ENCODE measurements at places on chromosomes 2 and 18.

- no peak for DNase-seq
Observed at GRCh38 chr2:224403657-224404056, 1.8 kb upstream of the FAM124B start.

DNA sequence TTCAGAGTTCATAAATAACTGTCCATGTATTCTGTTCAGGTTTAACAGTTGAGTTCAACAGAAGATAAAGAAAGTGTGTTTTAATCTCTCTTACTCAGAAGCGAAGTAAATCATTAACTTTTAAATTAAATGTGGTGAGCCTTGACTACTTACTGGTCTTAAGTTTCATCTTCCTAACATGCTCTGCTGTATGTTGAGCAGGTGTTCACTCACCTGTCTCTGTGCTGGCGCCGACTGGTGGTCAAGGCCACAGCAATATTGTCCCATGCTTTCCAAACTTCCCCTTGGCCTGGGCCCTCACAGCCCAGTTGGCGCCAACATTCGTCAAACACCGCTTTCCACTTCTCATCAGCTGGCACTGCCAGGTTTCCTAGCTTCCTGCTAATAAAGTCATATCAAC is 17.0 kb upstream of the MPP4 start:
- DNase-seq: no peak

DNA sequence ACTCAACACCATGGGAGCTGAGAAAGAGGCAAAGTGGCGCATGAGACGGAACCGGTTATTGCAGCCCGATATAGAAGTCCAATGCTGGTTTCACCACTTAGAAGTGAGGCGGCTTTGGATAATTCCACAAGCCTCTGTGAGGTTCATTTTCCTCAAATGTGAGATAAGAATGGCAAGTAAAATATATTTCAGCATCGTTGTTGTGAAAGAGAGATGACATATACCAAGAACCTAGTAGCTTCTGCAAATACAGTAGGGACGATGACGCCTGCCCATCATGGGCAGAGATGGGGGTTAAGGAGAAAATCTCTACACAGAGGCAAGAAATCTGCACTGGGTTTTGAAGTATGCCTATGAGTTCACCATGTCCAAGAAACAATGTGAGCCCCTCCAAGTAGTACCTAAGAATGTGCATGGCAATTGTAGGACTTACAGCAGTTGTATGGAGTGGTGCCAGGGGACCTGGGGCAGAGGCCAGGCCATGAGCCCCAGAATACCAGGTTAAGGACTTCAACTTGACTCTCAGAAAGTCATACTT is 352.0 kb downstream of the RNF144A start:
- no peak for DNase-seq

DNA sequence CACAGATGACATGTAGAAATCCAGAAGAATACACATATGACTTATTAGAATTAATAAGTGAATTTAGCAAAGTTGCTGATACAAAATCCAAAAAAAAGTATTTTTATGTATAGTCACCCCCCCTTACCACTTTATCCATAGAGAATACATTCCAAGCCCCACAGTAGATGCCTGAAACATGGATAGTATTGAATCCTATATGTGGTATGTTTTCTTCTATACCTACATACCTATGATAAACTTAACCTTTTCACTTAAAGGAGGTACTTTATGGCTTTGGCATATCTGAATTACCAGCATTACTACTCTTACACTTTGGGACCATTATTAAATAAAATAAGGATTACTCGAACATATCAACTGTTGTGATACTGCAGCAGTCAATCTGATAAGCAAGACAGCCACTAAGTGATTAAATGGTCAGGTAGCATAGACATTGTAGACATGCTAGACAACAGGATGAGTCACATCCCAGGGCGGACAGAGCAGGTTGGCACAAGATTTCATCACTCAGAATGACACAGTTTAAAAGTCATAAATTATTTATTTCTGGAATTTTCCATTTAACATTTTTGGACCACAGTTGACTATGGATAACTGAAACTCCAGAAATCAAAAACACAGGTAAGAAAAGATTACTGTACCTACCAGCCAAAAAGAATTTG is 208.2 kb upstream of the CHAC2 start:
- DNase-seq: no peak

- no peak for DNase-seq
Observed at GRCh38 chr2:241248897-241249296, 60.4 kb downstream of the ANO7 start.

- no peak for DNase-seq
Observed at GRCh38 chr2:46500801-46501200, 21.4 kb downstream of the TMEM247 start.

GRCh38 chr18:38007676-38008330 is 442.2 kb upstream of the CELF4 start:
- DNase-seq: no peak

DNA sequence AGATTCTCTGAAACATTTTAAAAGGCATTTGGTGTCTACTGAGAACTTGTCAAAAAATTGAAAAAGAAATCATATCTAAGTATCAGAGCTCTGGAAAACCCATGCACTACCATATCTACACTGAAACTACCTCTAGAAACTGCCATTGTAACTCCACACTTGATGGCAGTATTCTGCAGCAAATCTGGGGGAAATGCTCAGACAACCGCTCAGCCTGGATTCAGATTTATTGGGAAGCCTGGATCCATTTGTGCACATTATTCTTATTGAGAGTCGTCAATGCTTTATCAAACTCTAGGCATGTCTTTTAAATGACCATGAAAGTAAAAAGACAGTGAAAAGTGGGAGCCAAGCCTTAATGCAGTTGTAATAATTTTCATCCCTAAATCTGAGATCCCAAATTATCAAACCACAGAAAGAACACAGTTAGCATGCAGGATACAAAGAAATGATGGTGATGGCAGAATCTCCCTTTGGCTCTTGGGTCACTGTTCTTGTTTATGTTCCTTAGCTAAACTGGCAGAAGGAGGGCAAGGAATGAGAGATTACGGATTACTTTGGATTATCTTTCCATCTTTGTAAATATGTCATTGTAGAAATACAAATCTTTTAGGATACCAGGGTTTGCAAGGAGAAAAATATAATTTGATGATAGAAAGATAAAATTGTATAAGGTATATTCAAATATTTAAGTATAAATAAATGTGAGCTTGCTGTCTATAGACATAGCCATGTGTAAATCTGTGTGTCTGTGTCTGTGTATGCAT is 512.1 kb upstream of the SYT4 start:
- no peak for DNase-seq

DNA sequence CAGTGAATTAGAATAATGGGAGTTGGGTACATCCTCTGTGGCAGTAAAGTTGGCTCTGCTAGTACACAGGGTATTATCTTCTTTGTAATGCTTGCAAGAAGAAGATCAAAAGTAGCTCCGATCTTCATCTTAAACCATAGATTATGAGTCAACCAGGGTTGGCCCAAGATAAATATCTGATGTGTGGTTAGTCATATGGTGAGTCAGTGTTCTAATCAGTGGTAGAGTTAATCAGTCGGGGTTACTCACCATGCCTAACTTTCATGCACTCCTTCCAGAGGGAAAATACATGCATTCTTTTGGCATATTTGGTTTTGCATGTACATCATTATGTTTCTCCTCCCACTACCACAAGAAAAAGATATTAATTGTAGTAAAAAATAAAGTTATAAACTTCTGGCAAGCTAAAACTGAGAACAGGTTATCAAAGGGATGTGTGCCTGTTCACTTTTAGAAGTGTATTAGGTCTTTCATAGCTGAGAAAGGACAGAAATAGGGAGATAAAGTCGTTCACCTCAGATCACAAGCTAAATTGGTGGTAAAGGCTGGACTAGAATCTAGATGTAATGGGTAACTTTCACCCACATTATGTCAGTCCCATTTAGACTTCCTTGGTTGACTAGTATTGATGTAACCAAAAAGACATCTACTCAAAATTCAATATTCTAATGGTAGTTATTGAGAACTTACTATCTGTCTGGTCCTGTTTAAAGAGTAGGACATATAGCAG is 684.4 kb downstream of the IRS1 start:
- DNase-seq: no peak

GRCh38 chr2:27914041-27914804 is 23.7 kb downstream of the BABAM2 start:
- DNase-seq: no peak

DNA sequence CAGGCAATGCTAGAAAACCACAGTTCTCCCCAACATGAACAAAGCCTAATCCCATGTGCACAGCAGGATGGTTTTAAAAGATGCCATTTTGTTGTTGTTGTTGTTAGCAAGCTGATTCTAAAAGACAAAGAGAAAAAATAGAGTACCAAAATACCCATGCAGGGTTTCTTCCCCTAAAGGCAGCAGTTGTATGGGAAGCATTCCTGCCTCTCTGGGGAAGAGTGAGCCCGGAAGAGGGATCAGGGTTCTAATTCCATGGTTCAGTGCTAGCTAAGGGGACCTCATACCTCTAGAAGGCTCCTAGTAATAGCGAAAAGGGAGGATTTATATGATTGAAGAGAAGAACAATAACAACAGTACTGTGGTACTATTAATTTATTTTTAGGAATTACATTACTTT is 327.6 kb downstream of the DPP10 start:
- no peak for DNase-seq

DNA sequence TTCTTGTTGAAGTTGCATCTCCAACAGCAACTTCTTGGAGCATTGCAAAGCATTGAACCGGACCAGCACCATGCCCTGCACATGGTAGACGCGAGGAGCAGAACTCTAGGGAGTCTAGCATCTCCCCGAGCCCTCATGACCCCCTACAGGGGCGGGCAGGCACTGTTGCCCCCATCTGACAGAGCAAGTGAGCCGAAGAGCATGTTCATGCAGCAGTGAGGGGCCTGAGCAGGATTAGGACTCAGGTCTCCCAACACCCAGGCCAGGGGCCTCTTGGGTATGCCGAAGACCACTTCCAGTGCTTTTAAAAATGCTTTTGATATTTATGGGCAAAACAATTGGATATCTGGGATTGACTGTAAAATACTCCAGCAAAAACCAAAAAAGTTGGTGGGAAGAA is 163.3 kb downstream of the TFCP2L1 start:
- no peak for DNase-seq

DNA sequence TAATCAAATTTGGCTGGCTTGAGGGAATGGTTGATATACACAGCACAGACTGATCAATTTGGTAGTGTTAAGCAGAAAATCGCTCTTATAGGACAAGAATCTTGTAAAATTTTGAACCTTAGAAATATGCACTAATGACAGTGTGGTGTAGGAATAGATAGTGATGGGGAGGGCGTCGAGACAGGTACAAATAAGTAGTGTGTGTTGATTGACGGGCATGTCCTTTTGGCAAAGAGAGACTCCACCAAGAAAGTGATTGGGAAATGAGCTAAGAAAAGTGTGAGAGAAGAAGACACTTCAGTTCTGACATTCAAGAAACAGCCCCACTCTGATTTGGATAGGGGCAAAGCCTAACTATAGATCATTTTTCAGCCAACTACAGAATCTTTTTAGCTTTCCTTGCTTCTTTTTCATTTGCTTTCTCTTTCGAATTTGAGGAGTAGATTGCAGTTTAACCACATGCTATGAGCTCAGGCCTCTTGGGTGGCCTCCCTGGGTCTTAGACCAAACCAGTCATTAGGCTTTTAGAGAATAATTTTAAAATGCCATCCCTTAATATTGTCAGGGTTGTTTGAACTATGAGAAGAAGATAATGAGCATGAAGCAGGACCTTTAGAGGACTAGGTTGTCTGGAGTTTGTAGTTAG is 127.1 kb downstream of the CERS6 start:
- DNase-seq: no peak

GRCh38 chr2:186515376-186515775 is 29.3 kb downstream of the ZC3H15 start:
- no peak for DNase-seq

DNA sequence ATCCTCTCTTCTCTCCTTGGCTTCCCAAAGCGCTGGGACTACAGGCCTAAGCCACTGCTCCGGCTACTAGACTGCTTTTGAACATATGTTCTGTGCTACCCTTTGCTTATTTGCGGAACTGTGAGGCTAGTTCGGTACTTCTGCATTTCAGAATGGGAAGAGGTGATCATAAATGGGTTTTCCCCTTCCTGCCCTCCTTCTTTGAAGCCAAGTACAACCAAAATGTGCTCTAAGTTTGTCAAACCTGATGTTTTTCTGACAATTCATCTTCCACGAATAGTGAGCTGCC is 1.7 kb upstream of the ESCO1 start:
- DNase-seq: no peak

DNA sequence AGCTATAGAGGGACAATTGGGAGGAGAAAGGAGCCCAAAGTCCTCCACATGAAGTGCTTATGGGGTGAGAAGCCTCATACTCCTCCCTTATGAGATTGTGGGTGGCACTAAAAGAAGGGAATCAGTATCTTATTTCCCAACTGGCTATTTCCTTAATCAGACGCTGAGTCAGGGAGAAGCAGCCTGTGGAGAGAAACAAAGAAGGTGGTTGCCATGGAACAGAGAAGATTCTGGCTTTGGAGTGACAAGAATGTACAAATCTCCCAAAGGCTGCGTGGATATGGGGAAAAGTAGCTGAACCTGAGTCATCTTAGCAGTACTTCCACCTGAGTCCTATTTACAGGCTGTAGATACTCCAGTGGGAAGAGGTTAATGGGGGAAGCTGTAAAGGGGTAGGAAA is 115.8 kb upstream of the CWC22 start:
- no peak for DNase-seq

DNA sequence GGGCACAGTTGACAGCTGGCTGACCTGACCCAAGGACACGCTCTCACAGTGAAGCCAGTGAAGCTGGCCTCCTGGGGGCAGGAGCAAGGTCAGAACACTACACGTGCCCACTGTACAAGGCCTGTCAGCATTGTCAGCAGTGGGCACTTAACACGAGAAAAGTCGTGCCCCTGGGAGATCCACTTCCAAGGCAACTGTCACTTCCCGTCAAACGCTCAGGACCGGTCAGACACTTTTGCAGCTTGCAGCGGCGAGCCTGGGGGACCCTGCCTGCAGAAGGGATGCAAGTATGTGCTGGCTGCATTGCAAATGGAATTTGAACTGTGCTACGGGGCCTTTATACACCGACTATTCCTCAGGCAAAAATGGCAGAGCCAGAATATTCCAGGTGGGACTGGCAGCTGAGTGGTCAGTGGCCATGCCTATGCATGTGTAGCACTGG is 176.2 kb downstream of the BCL2 start:
- no peak for DNase-seq
